ENCODE measurements at places on chromosomes 3 and 15. TPM values are rescaled to one million over a fixed set of nuclear protein-coding genes. Genes with fewer than 3 reads are reported as not detected.

GRCh38 chr3:150079029-150079739 is 108.5 kb upstream of the PFN2 start:
- peak overlapping the region; percentile 99 for H3K27ac ChIP-seq
- H3K27me3 ChIP-seq: no peaks in the 10 kb centered on the region
- no peak for DNase-seq

DNA sequence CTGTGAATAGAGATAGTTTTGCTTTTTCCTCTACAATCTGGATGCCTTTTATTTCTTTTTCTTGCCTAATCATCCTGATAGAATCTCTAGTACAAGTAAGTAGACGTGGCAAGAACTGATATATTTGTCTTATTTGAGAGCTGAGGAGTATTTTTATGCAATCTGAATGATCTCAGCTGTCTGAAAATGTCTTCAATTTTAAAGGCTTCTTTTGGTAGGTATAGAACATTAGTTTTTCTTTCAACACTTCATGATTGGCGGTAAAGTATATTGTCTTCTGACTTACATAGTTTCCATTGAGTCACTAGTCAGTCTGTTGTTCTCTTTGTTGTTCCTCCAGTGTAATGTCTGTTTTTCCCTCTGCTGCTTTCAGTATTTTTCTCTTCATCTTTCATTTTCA is 31.3 kb downstream of the MGA start:
- H3K4me3 ChIP-seq: peak overlapping the region; percentile 36
- no peak for DNase-seq
- H3K36me3 ChIP-seq: peaks cover 4% of the 10 kb centered on the region

- no peak overlapping the region for H3K27ac ChIP-seq
- peak overlapping the region; percentile 40 for H3K4me3 ChIP-seq
- peaks cover 2% of the 10 kb centered on the region for H3K27me3 ChIP-seq
Observed at GRCh38 chr15:64045774-64046420, 388 bp downstream of the DAPK2 start.

GRCh38 chr3:25025236-25025635 is 402.8 kb upstream of the RARB start:
- no peak for DNase-seq
- H3K4me1 ChIP-seq: peaks cover 8% of the 10 kb centered on the region
- H3K4me3 ChIP-seq: no peak overlapping the region
- no peaks in the 10 kb centered on the region for H3K27me3 ChIP-seq

- H3K4me3 ChIP-seq: no peak overlapping the region
- no peak overlapping the region for H3K27ac ChIP-seq
- no peaks in the 10 kb centered on the region for H3K36me3 ChIP-seq
- no peaks in the 10 kb centered on the region for H3K4me1 ChIP-seq
Observed at GRCh38 chr15:87211547-87211946, 1045.0 kb downstream of the NTRK3 start.

DNA sequence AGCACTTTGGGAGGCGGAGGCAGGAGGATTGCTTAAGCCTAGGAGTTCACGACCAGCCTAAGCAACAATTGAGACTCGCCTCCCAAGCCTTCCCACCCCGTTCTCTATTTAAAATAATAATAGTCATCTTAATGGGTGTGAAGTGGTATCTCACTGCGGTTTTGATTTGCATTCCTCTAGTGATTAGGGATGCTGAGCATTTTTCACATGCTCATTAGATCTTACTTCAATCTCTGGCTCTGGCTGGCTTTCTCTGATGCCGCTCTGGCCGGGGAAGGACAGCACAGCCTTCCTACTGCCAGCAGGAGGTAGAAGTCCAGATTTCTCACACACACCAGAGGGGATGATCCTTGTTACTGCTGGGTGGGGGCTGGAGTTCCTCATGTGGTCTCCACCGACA is 7.4 kb upstream of the EIF4A2 start:
- peaks cover 9% of the 10 kb centered on the region for H3K4me1 ChIP-seq
- no peak for DNase-seq
- no peak overlapping the region for H3K27ac ChIP-seq
- no peaks in the 10 kb centered on the region for H3K36me3 ChIP-seq

- peaks cover 6% of the 10 kb centered on the region for H3K4me1 ChIP-seq
- no peak overlapping the region for H3K4me3 ChIP-seq
- H3K27ac ChIP-seq: peak overlapping the region; percentile 32
Observed at GRCh38 chr15:69357773-69358771, 56.1 kb upstream of the KIF23 start.

- H3K27me3 ChIP-seq: no peaks in the 10 kb centered on the region
- DNase-seq: no peak
- H3K36me3 ChIP-seq: peaks cover 7% of the 10 kb centered on the region
- peaks cover 32% of the 10 kb centered on the region for H3K4me1 ChIP-seq
Observed at GRCh38 chr15:89023311-89023961, 64.8 kb upstream of the ABHD2 start.

The CSPG5 gene
- total RNA-seq: 2.8 TPM

Data from chondrocyte (in vitro differentiated cells).